Esophagus squamous epithelium (tissue), 5 donors: ENCODE measurements at places on chromosomes 5 and 9.

DNA sequence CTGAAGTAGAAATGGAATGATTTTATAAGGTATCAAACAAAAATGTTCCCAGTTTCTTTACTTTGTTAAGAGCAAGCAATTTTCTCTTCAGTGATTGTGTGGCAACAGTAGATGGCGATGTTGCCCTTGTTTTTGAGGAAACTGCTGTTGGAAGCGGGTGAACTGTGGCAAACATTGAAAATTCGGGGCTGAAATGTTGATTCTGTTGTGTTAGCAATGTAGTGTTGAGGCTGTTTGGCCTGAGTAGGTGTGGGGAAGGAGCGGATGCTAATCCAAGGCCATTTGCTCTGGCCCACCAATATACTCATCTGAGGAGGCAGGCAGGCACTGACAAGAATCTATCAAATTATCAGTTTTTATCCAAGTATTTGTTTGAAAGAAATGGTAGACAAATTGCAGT, 129.8 kb downstream of the SLC12A2 start:
- DNase-seq, result no peak

DNA sequence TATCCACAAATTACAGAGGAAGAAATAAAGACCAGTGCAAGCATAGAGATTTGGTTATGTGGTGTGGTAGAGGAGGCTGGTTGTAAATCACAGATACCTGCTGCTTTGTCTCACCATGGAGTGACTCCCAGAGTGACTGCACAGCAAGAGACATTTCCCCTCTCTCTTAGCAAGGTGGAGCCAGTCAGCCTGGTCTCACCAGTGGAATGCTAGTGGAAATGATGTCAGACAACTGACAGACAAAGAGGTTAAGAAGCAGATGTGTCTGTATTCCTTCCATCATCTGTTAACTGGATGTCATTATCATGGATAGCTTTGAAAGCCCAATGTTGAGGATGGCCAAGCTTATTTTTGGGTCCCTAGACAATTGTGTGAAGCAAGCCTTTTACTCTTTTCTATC, 509.4 kb upstream of the SEMA6A start:
- DNase-seq, result no peak

GRCh38 chr5:143120460-143121134, 282.9 kb downstream of the NR3C1 start:
- no peak for DNase-seq

GRCh38 chr9:26833792-26834191, 58.8 kb downstream of the CAAP1 start:
- DNase-seq, result no peak

DNA sequence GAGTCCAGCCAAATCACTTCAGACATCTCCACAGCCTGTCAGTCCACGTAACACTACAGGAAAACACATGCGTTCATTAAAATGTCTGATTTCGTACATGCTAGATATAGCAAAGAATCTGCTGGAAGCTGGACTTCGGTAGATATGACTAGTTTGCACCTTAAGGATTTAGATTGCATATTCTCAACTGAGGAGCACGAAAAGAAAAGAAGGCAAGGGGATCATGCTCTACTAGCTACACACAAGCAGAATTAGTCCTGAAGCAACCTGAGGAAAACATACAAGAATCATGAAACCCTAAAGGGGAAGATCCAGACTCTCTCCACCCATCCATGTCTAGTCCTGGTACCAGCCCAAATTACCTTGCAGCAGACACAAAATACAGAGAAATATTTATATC, 36.1 kb upstream of the SSBP2 start:
- DNase-seq, result no peak

DNA sequence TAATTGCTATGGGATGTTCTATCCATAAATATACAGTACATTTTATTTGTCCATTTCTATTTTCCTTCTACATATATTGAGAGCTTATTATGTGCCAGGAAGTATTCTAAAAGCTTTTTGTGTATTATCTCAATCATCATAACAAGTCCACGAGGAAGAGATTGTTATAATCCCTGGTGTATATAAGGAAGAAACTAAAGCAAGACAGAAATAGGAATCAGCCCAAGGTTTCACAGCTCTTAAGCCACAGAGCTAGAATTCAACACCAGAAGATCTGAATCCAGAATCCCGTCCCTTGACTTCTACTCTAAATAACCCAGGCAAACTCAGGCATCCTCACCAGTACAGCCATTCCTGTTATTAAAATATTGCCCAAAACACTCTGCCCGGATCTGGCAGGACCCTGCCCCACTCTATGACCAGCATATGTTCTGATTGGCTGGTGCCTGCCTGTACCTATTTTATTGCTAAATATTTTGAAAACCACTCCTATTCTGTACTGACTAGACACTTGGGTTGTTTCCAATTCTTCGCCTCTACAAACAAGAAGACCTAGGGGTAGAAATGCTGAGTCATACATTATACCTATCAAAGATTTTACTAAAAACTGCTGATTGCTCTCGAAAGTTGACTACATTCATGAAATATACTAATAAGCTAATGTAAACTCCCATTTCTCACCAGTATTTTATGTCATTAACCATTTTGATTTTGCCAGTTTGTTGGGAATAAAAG, 297.4 kb downstream of the ENC1 start:
- DNase-seq, result no peak

- no peak for DNase-seq
Observed at GRCh38 chr5:69502767-69503488, 10.3 kb downstream of the OCLN start.

DNA sequence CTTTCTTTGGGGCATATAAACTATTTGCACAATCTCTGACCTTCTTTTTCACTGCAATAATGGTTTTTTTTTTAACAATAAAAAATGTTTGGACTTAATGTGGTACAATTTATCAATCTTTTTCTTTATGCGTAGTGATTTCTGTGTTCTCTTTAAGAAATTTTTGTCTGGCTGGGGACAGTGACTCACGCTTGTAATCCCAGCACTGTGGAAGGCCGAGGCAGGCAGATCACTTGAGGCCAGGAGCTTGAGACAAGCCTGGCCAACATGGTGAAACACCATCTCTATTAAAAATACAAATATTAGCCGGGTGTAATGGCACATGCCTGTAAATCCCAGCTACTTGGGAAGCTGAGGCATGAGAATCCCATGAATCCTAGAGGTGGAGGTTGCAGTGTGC, 72.3 kb downstream of the STK32A start:
- no peak for DNase-seq

DNA sequence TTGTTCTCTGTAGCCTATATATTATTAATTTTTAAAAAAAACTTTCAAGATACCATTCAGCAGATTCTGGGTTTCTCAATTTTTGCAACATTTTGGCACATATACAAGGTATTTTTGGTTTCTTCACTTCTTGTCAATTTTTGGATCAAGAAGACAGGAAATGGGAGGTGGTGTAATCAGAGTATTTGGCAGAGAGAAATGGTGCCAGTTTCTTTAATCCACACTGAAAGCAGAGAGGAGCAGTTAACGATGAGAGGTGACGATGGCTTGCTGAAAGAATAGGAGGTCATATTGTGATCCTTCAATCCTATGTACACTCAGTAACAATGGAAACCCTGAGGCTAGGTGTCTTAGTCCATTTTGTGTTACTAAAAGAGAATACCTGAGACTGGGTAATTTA, 16.4 kb downstream of the NNT start:
- DNase-seq, result no peak

DNA sequence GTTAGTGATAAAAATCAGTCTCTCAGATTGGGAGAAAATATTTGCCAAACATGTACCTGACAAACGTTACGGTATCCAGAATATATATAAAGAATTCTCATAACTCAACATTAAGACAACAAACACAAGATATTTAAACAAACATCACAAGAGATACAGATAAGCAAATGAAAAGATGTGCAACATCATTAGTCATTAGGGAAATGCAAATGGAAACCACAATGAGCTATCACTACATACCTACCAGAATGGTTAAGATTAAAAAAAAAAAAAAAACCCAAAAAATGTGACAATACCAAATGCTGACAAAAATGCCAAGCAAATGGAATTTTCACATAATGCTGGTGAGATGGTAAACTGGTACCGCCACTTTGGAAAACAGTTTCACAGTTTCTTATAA, 15.4 kb downstream of the CERT1 start:
- DNase-seq, result no peak

DNA sequence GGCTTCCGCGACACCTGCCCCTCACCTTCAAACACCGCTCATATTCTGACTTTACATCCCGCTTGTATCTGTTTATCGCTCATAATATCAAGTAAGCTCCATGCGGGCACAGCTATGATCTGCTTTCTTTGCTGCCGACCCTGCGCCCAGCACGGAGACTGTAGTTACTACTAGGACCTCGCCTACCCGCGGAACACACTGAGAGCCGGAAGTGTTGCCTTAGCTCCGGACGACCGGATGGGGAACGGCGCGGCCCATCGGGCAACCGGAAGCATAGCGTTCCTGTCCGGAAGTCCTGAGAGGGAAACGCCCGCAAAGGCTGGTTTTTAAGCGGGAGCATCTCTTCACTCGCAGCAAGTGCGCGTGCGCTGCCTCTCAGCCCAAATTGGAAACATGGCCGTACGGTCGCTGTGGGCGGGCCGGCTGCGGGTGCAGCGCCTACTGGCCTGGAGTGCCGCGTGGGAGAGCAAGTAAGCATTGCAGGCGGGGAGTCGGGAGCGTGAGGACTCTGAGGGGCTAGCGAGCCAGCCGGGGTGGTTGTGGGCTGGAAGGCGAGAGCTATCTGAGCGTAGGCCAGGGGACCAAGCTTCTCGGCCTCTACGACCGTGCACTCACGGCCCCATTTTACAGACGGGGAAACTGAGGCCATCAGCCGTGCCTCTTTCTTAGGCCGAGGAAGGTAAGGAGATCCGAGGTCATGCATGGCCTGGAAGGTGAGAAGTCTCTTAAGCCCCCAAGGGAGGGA, at the start of gene GRPEL2:
Gene GRPEL2, plus strand, starts transcription at position 353 of the 745 bp plus-strand sequence. Its CDS starts 41 bp downstream, at position 394.
- peak; percentile 58 for DNase-seq

GRCh38 chr5:139342423-139342723, 719 bp downstream of the PAIP2 start:
- DNase-seq, result no peak

DNA sequence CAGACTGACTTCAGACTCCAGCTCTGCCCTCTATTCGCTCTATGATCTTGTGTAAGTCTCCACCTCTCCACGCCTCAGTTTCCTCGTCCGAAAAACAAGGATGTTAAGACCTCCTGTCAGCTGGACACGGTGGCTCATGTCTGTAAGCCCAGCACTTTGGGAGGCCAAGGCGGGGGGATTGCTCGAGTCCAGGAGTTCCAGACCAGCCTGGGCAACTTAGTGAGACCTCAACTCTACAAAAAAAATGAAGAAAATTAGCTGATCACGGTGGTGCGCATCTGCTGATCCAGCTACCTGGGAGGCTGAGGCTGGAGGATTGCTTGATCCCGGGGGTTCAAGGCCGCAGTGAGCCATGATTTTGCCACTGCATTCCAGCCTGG, 36.6 kb upstream of the GABRP start:
- DNase-seq, result no peak

DNA sequence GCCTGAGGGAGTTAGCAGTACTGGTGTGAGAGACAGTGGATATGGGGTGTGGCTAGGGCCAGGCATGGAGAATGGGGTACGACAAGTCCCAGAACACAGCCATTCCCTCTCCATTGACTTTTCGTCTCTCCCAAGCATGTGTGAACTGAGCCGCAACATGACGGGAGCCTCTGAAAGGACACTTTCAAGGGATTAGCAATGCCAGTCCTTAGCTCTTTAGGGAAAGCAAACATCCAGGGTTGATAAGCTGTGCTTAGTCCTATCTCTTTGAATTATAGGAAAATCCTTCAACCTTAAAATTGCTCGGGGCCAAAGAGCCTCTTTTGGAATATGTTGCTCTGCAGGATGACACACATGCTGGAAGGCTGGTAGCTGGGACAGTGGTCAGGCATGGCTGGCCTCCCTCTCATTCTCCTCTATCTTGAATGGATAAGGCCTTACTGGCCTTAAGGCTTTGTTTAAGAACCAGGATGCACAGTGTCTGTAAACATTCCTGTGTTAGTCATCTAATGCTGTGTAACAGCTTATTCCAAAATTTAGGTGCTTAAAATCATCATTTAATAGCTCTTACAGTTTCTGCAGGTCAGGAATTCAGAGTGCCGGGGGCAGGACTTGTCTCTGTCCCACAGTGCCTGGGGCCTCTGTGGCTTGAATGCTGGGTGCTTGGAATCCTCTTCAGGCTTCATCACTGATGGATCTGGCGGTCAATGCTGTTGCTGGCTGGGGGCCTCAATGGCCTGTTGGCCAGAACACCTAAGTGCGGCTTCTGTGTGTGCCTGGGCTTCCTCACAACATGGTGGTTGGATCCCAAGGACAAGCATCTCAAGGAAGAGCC, 95.3 kb downstream of the PTTG1 start:
- DNase-seq, result no peak

GRCh38 chr9:7237473-7238246, 479.9 kb downstream of the KDM4C start:
- DNase-seq, result no peak

- DNase-seq, result no peak
Observed at GRCh38 chr5:136155761-136156160, 23.1 kb downstream of the SMAD5 start.

DNA sequence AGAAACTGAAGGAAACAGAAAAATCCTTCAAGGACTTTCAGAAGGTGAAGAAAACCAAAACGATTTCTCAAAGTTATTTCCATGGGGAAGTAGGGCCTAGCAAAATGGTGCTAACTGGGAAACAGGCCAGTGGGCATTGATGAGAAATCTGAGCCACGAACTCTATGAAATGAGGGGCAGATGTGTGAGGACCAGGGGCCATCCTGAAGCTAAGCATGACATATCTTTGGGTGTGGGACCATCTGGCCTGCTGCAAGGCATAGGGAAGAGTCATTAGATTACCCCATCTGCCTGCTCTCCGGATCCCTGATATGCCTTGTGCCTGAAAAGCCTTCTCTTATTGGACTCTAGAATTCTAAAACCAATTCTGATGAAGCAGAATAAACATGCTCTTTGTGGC, 143.8 kb downstream of the PALM2AKAP2 start:
- DNase-seq, result no peak

- DNase-seq, result no peak
Observed at GRCh38 chr9:19481121-19481870, 72.5 kb downstream of the ACER2 start.

- DNase-seq, result no peak
Observed at GRCh38 chr9:83625178-83625577, 2.2 kb downstream of the IDNK start.
